ENCODE measurements at places on chromosomes 13 and 19.

DNA sequence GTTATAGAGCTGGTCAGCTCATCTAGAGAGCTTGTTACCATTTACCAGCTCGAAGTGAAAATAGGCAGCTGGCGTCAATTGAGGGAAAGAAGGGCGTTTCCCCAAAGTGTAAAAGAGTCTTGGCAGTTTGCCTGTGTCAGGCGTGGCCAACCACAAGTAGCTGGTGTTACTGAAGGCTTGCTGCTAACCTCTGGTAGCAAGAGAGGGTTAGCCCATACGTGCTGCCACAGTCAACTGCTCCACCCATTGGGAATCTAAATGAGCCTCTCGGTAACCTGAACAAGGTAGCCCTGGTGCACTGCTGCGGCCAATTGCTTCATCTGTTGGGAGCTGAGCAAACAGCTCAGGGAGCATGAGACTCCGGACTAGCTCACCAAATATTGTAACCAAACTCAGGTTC lies 314.9 kb upstream of the SLITRK5 start:
- DNase-seq, result no peak

DNA sequence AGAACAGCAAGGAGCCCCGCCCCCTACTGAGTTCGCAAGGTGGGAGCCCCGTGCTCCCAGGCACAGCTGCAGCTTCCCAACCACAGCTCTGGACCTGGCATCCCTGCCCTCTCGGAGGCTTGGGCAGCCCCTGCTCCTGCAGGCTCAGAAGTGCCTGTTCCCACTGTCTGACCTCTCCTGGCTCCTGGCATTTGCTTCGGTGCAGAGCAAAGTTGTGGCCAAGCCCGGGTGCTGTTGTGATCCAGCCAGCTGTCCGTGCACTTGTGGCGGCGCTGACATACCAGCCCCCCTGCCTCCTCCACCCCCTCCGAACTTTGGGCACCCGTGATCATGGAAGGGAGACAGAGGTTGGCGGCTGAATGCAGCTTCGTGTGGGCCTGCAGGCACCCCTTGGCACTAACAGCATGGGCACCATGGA lies 1386.8 kb downstream of the PCDH9 start:
- no peak for DNase-seq

- DNase-seq, result no peak
Observed at GRCh38 chr13:33577007-33577406, 240.9 kb upstream of the RFC3 start.

DNA sequence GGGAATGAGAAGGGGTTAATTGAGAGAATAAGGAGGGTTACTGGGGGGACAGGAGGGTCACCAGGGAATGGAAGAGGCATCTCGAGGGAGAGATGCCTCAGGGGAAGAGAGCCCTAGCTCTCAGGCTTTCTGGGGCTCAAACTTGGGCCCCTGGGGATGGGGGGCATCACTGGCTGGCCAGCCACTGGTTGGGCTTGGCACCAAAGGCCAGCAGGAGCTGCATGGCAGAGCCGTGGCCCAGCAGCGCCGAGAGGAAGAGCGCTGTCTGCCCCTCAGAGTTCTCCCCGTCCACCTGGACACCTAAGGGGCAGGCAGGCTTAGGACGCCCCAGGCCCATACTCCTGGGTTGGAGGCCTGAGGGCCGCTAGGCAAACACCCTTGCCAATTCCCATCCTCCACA lies 17.5 kb downstream of the ARHGAP33 start:
- DNase-seq, result no peak

DNA sequence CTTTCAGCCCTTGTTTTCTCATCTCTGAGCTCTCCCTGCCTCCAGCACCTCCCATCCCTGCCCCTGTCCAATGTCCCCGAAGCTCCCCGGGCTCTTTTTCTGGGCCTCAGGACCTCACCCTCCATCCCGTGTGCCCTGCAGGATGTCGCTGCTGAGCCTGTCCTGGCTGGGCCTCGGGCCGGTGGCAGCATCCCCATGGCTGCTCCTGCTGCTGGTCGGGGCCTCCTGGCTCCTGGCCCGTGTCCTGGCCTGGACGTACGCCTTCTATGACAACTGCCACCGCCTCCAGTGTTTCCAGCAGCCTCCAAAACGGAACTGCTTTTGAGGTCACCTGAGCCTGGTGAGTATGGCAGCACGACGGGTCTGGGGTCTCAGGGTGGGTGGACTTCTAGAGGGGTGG lies 51.1 kb upstream of the CYP4F8 start:
- no peak for DNase-seq

DNA sequence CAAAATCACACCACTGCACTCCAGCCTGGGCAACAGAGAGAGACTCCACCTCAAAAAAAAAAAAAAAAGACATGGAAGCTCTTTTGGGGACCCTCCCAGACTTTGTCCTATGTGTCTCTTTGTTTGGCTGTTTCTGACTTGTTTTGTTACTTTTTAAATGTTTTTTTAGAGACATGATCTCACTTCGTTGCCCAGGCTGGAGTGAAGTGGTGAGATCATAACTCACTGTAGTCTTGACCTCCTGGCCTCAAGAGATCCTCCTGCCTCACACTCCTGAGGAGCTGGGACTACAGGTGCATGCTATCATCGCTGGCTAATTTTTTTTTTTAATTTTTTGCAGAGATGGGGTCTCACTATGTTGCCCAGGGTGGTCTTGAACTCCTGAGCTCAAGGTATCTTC lies 16.4 kb upstream of the DPP9 start:
- DNase-seq, result no peak
